ENCODE measurements at places on chromosomes 6 and 20. TPM values are rescaled to one million over a fixed set of nuclear protein-coding genes. Genes with fewer than 3 reads are reported as not detected.
A peak's percentile ranks its signal among the peaks of the same experiment; 100 is the strongest.

DNA sequence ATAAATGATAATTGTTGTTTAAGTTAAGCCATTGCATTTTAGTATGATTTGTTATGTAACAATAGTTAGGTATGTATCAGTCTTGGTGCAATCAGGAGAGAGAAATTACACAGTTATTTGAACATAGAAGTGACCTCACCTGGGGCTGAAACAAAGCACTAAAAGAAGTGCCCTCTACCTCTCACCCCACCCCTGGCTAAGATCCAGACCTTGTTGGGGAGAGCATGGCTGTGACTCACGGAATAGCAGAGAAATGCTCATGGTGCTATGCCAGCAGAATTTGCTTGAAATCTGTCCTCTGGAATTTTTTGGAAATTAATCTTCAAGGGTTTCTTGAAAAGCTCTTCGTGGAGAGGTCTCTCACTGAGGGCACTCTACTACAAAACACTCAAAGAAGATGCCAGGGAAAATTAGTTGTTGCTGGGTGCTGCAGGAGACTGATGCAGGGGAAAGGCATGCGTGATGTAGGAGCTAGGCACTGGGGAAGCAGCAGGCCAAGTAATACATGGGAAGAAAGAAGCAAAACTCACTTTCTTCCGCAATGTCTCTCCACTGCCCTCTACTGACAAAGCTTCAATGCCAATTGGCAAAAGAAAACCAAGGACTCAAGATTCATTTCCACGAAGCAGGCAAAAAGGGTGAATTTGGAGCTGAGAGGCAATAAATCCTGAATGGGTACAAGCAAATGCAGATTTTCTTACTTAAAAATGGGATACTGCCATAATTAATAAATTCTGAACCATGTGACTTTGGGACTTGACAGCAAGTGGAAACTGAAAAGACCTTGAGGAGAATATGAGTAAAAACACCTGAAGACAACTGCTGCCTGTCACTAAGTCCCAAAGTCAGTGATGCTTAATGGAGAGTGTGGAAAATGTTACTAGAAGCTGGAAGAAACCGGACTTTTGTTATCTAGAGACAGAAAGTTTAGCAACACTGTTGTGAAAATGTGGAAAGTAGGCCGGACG is 136.3 kb upstream of the ZNF184 start:
- no peak overlapping the region for H3K4me3 ChIP-seq
- peaks cover 13% of the 10 kb centered on the region for H3K4me1 ChIP-seq
- H3K27me3 ChIP-seq, result peaks cover 44% of the 10 kb centered on the region
- H3K27ac ChIP-seq, result no peak overlapping the region
- peaks cover 5% of the 10 kb centered on the region for H3K36me3 ChIP-seq
- no peak for DNase-seq

DNA sequence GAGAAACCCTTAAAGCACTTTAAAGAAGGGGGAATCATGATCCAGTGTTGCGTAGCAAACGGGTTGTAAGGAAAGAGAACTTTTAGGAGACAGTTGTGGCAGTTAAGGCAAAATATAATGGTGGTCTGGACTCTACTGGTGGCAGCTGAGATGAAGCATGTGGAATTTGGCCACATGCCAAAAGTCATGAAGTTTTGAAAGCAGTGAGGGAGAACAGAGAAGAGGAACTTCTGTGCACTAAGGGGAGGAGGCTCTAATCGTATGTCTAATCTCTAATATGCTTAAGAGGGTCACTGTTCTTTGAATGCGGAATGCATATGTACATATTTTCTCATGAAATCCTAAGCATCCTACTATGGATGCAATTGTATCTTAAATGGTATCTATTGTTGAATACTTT is 91.5 kb downstream of the RIMS1 start:
- no peak overlapping the region for H3K4me3 ChIP-seq
- H3K4me1 ChIP-seq, result no peaks in the 10 kb centered on the region
- H3K36me3 ChIP-seq, result no peaks in the 10 kb centered on the region
- no peak for DNase-seq
- H3K27me3 ChIP-seq, result no peaks in the 10 kb centered on the region

- H3K4me3 ChIP-seq, result peak overlapping the region; percentile 96
- peaks cover 44% of the 10 kb centered on the region for H3K36me3 ChIP-seq
- H3K27ac ChIP-seq, result peak overlapping the region; percentile 98
- no peaks in the 10 kb centered on the region for H3K27me3 ChIP-seq
- peaks cover 61% of the 10 kb centered on the region for H3K4me1 ChIP-seq
- no peak for DNase-seq
Observed at GRCh38 chr20:48824830-48825565, 2.8 kb downstream of the PREX1 start.

DNA sequence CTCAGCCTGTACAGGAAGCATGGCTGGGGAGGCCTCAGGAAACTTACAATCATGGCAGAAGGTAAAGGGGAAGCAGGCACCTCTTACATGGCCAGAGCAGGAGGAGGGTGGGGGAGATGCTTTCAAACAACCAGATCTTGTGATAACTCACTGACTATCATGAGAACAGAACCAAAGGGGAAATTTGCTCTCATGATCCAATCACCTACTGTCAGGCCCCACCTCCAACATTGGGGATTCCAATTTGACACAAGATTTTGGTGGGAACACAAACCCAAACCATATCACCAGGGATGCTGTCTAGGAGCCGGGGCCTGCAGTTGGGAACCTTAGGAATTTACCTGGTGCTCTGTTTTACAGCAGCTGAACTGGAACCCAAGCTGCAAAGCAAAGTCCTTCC is 191.1 kb upstream of the CITED2 start:
- no peak overlapping the region for H3K27ac ChIP-seq
- DNase-seq, result no peak
- no peaks in the 10 kb centered on the region for H3K36me3 ChIP-seq
- peaks cover 4% of the 10 kb centered on the region for H3K4me1 ChIP-seq
- no peaks in the 10 kb centered on the region for H3K27me3 ChIP-seq

DNA sequence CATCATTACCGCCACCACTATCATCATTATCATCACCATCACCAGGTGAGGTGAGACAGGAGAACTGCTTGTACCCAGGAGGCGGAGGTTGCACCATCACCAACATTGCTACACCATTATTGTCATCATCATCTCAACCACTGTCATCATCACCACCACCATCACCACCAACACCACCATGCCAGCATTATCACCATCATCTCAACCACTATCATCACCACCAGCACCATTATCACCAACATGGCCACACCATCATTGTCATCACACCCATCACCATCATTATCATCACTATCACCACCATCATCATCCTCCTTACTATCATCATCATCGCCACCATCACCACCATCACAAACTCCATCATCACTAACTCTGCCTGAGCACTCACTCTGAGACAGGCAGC is 661.8 kb upstream of the DEFB115 start:
- no peak overlapping the region for H3K4me3 ChIP-seq
- H3K36me3 ChIP-seq, result peaks cover 2% of the 10 kb centered on the region
- no peaks in the 10 kb centered on the region for H3K4me1 ChIP-seq
- no peak for DNase-seq

DNA sequence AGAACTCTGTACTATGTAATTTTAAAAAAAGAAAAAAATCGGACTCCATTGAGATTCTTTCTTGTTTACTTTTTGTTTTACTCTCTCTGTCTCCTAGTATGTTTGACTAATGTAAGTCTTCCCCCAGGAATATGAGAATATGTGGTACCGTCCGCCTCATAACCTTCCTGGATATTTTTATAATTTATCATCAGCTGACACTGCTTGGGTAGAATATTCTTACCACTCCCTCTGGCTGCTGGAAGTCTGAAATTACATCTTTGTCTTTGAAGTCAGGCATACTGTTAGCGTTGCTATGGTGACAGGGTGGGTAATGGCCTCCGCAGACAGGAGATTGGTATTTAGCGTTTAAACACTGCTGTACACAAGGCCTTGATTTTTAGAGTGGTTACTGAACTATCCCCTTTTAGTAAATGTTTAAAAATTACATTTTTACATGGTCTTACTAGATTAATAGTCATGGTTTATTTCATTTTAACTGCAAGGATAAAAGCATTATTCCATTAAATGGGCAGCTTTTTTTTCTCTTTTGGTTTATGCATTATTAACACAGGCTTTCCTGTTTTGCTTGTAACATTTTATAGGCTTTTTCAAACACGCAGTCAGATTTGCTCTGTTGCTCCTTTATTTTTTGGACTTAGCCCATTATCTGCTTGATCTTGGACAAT is 176.4 kb downstream of the ARID1B start:
- no peaks in the 10 kb centered on the region for H3K27me3 ChIP-seq
- H3K36me3 ChIP-seq, result no peaks in the 10 kb centered on the region
- H3K27ac ChIP-seq, result peak overlapping the region; percentile 25

The BTNL2 gene
- not detected for total RNA-seq

GRCh38 chr6:19964115-19964514 is 126.9 kb downstream of the ID4 start:
- no peaks in the 10 kb centered on the region for H3K27me3 ChIP-seq
- no peaks in the 10 kb centered on the region for H3K36me3 ChIP-seq
- H3K4me3 ChIP-seq, result no peak overlapping the region

DNA sequence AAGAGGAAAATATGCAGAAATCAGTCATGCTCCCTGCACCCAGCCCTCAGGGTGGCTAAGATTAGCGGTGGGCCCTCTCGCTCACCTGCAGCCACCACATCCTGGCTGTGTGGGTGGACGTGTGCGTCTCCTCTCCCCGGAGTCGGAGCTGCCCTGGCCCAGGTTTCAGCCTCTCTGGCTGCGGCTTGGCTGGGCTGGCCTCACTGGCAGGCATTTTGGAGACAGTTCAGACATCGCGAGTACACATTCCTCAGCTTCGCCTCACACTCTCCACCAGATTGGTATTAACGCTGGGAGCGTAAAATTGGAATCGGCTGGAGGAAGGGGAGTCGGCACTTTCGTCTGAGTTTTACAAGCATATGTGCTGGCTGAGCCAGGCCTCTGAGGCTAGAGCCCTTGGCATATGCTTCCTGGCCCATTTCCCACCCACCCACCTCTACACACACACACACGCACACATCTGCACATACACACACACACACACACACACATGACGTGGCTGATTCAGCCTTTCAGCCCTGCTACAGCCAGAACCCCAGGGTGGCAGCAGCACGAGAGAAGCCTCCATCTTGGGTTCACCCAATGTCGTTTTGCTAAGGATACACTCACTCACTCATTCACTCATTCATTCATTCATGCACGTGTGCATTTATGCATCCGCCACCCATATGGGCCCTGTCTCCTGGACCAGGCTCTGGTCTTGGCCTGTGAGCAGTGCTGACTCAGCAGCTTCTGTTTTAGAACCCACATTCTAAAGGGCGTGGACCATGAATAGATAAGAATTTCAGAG is 42.9 kb downstream of the BCAS4 start:
- peak overlapping the region; percentile 63 for H3K27ac ChIP-seq
- peaks cover 23% of the 10 kb centered on the region for H3K4me1 ChIP-seq
- peaks cover 5% of the 10 kb centered on the region for H3K36me3 ChIP-seq
- H3K27me3 ChIP-seq, result no peaks in the 10 kb centered on the region
- peak; percentile 73 for DNase-seq

- H3K4me1 ChIP-seq, result no peaks in the 10 kb centered on the region
- no peaks in the 10 kb centered on the region for H3K27me3 ChIP-seq
- H3K4me3 ChIP-seq, result no peak overlapping the region
- no peak overlapping the region for H3K27ac ChIP-seq
Observed at GRCh38 chr6:55182016-55182650, 7.8 kb downstream of the HCRTR2 start.

GRCh38 chr20:57038608-57039440 is 227.6 kb downstream of the BMP7 start:
- H3K4me3 ChIP-seq, result no peak overlapping the region
- no peaks in the 10 kb centered on the region for H3K36me3 ChIP-seq
- DNase-seq, result no peak
- H3K27ac ChIP-seq, result no peak overlapping the region
- peaks cover 12% of the 10 kb centered on the region for H3K27me3 ChIP-seq

DNA sequence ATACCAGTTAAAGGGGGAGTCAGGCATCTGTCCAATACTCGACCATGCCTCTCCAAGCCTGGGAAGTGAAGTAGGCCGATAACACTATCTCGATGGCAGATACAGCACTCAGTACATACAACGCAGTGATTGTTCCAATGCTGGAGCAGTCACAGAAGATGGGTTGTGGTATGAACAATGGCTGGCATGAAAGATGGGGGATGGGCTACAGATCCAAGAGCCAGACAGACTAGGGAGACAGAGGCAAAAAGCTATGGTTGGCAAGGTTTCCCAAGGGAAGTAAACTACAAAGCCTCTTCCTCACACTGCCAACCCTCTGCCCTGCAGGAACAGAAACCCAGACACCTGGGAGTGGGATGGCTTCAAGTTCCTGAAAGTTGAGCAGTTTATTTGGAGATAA is 19.2 kb downstream of the FKBP1A start:
- DNase-seq, result no peak
- H3K27me3 ChIP-seq, result no peaks in the 10 kb centered on the region
- H3K27ac ChIP-seq, result no peak overlapping the region

The ID4 gene
- not detected for total RNA-seq

- no peak overlapping the region for H3K27ac ChIP-seq
- H3K4me3 ChIP-seq, result no peak overlapping the region
- DNase-seq, result peak; percentile 54
- no peaks in the 10 kb centered on the region for H3K36me3 ChIP-seq
- H3K4me1 ChIP-seq, result no peaks in the 10 kb centered on the region
- H3K27me3 ChIP-seq, result peaks cover 12% of the 10 kb centered on the region
Observed at GRCh38 chr20:9912858-9913434, 74.1 kb upstream of the PAK5 start.

GRCh38 chr6:113539202-113539601 is 317.9 kb upstream of the MARCKS start:
- no peak overlapping the region for H3K27ac ChIP-seq
- H3K27me3 ChIP-seq, result no peaks in the 10 kb centered on the region
- no peaks in the 10 kb centered on the region for H3K4me1 ChIP-seq

GRCh38 chr6:105078386-105078708 is 101.5 kb downstream of the POPDC3 start:
- no peak for DNase-seq
- no peak overlapping the region for H3K27ac ChIP-seq
- H3K27me3 ChIP-seq, result peaks cover 4% of the 10 kb centered on the region

DNA sequence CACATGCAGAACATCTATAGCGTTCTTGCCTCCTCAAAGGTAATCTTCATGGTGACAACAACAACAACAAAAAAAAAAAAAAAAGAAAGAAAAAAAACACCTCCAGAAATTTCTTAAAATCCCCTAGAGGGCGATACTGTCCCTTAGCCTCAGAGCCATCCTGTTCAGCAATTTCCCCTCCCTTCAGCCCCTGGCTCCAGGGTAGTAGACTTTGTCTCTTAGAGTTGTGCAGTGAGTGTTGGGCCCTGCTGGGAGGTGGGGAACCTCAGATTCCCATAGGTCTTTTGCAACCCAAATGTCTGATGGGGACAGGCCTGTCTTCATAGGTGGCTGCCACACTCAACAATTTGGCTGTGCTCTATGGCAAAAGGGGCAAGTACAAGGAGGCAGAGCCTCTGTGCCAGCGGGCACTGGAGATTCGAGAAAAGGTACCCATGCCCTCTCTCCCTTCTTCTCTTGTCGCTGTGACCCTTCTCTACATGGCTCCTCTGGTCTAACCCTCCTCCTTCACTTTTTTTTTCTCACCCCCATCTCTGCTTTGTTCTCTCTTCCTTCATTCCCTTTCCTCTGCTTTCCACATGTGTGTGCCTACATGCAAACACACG is 6.0 kb upstream of the PTK7 start:
- H3K27ac ChIP-seq, result no peak overlapping the region
- no peaks in the 10 kb centered on the region for H3K27me3 ChIP-seq
- H3K4me1 ChIP-seq, result no peaks in the 10 kb centered on the region
- peaks cover 6% of the 10 kb centered on the region for H3K36me3 ChIP-seq

The RNGTT gene
- total RNA-seq, result 22.1 TPM

Measured in activated CD8-positive, alpha-beta T cell treated with anti-CD3 and anti-CD28 coated beads for 36 hours (primary cell).